CD4-positive, alpha-beta T cell treated with Interleukin-4 for 1 hour (primary cell): ENCODE measurements at places on chromosomes 13 and 19.

- no peak for DNase-seq
Observed at GRCh38 chr13:46569456-46569855, 16.5 kb downstream of the LRCH1 start.

- DNase-seq, result no peak
Observed at GRCh38 chr19:15556634-15557181, 48.4 kb downstream of the CYP4F22 start.

GRCh38 chr13:59229861-59230260 is 933.9 kb downstream of the DIAPH3 start:
- no peak for DNase-seq

GRCh38 chr19:16398530-16399249 is 73.1 kb downstream of the EPS15L1 start:
- no peak for DNase-seq

- DNase-seq, result no peak
Observed at GRCh38 chr13:114129649-114130062, 2.8 kb downstream of the RASA3 start.

DNA sequence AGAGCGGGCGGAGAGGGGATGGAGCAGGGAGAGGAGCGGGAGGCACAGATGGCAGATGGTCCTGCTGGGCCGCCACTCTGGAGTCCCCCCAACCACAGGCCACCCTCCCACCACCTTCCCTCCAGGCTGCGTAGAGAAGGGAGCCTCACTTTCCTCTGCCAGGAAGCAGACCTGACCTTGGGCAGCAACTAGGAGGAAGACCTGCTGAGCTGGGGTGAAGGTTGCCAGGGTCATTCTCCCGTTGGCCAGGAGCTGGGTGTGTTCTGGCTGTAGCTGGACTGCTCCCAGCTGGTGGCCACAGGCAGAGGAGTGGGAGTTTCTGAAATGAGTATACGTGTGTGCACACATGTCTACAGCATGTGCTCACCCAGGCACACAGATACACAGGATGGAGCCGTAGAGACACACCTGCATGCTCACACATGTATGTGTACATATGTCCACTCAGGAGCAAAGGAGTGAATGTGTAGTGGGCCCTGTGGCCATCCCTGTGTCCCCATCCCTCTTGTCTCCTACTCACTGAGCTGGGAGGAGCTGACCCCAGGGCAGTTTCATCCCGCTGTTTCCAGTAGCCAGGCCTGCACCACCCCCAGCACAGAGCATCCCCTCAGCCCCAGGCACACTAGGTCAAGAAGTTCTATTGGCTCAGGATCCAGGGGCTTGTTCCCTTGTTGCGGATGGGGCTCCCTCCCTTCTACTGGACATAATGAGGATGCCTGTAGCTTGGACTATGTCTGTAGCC is 53.0 kb downstream of the CHST8 start:
- no peak for DNase-seq

GRCh38 chr19:5222821-5223321 is 117.7 kb downstream of the PTPRS start:
- DNase-seq, result no peak

GRCh38 chr13:21997726-21998125 is 326.9 kb downstream of the FGF9 start:
- no peak for DNase-seq

DNA sequence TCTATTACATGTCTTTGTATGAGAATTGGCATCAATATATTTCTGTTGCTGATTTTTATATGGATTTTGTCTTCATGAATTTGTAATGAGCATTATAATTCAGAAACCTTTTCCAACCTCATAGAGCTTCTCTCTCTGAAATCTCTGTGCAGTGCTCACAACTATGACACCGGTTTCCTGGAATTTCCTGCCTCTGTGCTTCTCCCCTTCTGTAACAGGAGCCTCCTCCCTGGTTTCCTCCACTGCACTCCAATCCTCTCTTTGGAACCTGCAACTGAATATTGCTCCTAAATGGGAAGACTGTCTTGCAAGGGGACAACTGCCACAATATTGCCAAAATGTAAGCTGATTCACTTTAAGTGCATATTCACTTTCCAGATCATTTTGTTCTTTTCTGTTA is 1147.9 kb downstream of the UQCRFS1 start:
- DNase-seq, result no peak

- no peak for DNase-seq
Observed at GRCh38 chr19:40608240-40608621, 7.1 kb downstream of the LTBP4 start.

DNA sequence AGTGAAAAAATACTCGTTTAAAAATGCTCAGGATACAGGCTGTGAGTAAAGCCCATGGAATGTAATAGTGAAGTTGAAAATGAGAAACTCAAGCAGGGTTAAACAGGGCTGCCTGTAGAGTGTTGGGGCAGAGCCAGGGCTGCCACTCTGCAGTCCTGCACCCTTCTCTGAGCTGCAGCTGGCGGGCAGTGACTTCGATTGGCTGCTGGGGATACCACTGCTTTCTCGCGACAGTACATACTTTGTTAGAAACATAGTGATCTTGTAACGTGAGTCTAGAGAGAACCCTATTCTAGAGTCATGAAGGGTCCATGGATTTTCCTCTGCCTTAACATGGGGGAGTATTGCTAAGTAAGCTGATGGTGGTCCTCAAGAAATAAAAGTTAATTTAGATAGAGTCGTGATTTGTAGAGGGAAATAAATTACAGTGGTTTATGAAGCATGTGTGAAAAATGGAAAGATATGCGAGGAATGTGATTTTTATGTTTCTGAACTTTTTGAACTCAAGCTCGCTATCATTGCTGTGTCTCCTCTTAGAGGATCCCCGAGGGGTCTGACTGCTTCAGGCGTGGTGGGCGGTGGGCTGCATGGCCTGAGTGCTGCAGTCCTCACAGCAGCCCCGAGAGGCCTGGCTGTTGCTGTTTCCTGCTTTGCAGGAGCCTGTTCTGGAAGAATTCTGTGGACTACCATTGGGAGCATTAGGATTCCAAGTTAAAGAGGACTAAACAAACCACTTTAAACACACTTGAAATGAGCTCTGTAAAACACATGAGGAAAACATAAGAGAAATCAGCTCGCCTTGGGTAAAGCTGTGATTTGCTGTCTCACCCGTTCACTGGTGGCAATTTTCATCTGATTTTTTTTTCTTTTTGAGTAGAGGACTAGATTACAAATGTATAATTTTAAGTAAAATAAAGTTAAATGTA is 95.7 kb downstream of the ARHGEF7 start:
- DNase-seq, result no peak

GRCh38 chr19:28633319-28634018 is 579.5 kb downstream of the UQCRFS1 start:
- DNase-seq, result peak; percentile 64

DNA sequence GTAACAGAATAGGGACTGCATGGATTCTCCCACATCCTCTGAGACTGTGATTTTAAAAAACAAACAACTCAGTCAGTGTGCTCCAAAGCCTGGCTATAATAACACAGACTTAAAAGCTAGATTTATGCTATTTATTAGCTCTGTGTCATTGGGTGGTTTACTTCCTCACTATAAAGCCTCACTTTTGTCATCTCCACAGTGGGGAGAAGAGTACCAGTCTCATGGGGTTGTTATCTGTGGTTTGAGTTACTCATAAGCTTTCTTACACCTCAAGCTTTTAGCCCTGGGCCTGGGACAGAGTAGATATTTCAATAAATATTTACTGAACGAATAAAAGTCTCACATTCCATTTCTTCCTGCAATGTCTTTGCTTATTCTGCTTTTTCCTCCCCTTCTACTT is 5.3 kb downstream of the RNASEH2B start:
- DNase-seq, result no peak
